ENCODE measurements at places on chromosomes 2 and 18. TPM values are rescaled to one million over a fixed set of nuclear protein-coding genes. Genes with fewer than 3 reads are reported as not detected.

- DNase-seq: no peak
Observed at GRCh38 chr18:62744076-62744968, 29.0 kb downstream of the PHLPP1 start.

- DNase-seq: no peak
Observed at GRCh38 chr2:96897491-96898134, 27.7 kb upstream of the SEMA4C start.

GRCh38 chr2:127464470-127465257 is 46.4 kb downstream of the PROC start:
- no peak for DNase-seq

DNA sequence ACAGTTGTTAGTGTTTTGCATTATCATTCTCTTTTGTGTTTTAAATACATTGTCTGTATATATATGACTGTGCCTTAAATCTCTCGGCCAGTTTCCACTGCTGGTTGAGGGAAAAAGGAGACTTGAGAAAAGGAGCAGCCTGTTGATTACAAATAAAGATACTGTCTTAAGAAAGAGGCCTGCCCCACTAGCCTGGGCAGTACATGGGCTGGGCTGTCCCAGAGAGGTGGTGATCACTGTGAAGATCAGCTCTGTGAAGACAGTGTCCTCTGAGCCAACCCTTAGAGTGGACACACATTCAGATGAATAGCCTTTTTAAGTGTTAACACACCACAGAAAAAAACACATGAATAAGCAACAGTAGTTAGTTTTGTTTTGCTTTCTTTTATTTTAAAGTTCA is 10.0 kb upstream of the OTX1 start:
- no peak for DNase-seq

IL1F10 gene
- total RNA-seq: not detected

GRCh38 chr2:104889960-104890684 is 36.2 kb downstream of the POU3F3 start:
- DNase-seq: no peak

DNA sequence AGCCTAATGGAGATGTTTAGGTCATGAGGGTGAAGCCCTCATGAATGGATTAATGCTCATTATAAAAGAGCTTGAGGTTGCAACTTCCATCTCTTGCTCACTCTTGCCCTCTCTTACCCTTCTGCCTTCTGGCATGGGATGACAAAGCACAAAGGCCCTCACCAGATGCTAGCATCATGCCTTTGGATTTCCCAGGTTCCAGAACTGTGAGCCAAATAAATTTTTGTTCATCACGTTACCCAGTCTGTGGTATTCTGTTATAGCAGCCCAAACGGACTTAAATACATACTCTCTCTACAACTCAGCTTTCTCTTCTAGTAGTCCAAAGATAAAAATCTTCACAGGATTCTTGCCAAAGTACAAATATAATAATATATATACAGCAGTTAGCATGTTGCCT is 75.8 kb downstream of the LNPK start:
- DNase-seq: no peak

GATA6 gene
- total RNA-seq: 62.3 TPM

All from left ventricle myocardium superior (tissue), 1 donor.